ENCODE measurements at places on chromosomes 4 and X. TPM values are rescaled to one million over a fixed set of nuclear protein-coding genes. Genes with fewer than 3 reads are reported as not detected.
A peak's percentile ranks its signal among the peaks of the same experiment; 100 is the strongest.

Gene CXorf51A
- total RNA-seq, result not detected

Gene ZIC3
- not detected for total RNA-seq

DNA sequence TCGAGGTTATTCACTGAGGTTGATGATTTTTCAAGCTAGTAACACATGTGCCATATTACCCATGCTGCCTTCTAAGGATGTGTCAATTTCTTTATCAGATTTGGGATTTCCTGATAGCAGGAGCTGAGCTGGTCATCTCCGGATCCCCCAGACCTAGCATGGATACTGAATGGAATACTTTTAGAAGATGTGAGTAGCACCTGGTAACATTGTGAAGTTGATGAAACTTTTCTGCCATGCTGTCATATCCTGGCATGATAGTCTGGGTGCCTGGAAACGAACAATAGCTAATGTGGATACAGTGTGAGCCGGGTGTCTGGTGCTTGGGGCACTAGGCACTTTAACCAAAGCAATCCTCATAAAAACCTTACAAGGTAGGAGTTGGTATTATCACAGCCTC, 11.0 kb upstream of the CYTL1 start:
- DNase-seq, result no peak
- H3K27ac ChIP-seq, result no peak overlapping the region
- no peaks in the 10 kb centered on the region for H3K4me1 ChIP-seq
- no peak overlapping the region for H3K4me3 ChIP-seq

- H3K4me3 ChIP-seq, result no peak overlapping the region
- no peaks in the 10 kb centered on the region for H3K27me3 ChIP-seq
- no peak for DNase-seq
- no peak overlapping the region for H3K27ac ChIP-seq
Measured at GRCh38 chr4:136934601-136935000, 597.7 kb downstream of the PCDH18 start.

DNA sequence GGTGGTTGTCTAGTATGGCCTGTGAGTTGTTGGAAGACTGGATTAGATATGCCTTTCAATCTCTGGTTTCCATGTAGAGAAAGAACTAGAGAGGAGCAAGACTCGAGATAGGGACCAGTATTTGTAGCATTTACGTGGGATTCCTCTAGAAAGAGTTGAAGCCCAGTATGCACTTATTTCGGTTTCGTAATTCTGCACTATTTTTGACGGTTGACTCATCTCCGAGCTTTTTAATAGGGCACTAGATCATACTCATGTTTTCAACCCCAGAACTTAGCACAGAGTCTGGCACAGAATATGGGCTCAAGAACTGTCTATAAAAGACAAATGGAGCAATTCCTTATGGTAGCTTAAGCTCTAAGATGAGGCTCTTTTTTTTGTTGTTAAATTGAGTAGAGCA, 15.7 kb downstream of the HELT start:
- no peaks in the 10 kb centered on the region for H3K4me1 ChIP-seq
- no peak overlapping the region for H3K4me3 ChIP-seq
- no peak for DNase-seq

GRCh38 chr4:176054942-176055341, 10.7 kb upstream of the WDR17 start:
- H3K36me3 ChIP-seq, result no peaks in the 10 kb centered on the region
- H3K27ac ChIP-seq, result no peak overlapping the region
- H3K4me3 ChIP-seq, result no peak overlapping the region
- H3K4me1 ChIP-seq, result no peaks in the 10 kb centered on the region

- peaks cover 3% of the 10 kb centered on the region for H3K36me3 ChIP-seq
- H3K4me3 ChIP-seq, result no peak overlapping the region
- no peaks in the 10 kb centered on the region for H3K27me3 ChIP-seq
- DNase-seq, result peak; percentile 41
- no peaks in the 10 kb centered on the region for H3K4me1 ChIP-seq
Measured at GRCh38 chrX:1412551-1413161, 20.7 kb upstream of the SLC25A6 start.

DNA sequence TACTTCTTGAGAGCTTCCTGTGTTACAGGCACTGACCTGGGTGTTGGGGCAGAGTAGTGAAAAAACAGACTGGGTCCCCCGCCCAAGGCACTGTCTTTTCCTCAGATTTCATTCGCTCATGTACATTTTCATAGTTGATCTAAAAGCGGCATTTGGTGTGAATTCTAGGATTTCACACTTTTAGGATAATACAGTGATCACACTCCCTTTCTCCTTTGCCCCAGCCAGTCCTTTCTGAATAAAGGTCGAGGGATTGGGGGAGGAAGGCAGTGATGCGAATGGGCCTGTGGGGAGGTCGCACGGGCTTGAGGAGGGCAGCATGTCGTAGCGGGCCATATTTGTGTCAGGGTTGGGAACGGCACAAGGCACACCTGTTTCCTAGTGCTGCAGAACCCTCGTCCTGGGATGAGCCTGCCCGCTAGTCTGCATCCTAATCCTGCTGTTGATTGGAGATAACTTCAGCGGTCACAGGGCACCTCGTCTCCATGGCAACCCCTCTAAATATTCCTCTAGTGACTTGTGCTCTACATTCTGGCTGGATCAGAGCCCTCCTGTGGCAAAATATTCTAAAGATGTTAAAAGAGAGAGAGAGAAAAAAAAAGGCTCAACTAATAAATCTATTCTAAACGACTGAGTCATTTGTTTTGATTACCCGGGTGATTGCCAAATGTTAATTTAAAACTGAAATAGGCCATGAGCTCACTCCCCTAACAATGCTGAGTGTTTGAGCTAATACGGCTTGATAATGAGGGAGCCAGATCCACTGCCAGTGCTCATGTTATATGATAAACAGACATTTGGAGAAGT, 21.8 kb downstream of the FHL1 start:
- no peaks in the 10 kb centered on the region for H3K4me1 ChIP-seq
- no peaks in the 10 kb centered on the region for H3K36me3 ChIP-seq
- no peaks in the 10 kb centered on the region for H3K27me3 ChIP-seq
- DNase-seq, result no peak
